ENCODE measurements at places on chromosomes 7 and 10. TPM values are rescaled to one million over a fixed set of nuclear protein-coding genes. Genes with fewer than 3 reads are reported as not detected.

The KCNH2 gene
- 0.41 TPM for total RNA-seq

DNA sequence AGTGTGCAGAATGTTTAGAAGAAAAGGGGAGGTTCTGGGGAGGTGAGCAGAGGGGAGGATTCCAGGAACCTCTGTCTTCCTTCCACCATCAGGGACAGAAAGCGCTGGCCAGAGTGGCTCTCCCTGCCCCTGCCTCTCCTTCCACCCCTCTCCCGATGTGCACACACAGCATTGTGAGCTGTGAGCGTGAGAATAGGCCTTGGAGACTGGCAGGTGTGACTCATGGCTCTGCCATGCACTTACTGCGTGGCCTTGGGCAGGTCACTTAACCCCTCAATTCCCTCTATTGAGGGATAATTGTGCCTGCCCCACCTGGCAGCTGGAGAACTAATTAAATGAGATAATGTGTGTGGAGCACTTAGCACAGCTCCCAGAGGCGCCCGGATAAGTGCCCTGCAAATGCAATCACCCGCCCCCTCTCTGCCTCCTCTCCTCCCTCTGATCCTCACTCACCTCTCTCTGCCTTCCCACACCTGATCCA, 115.4 kb downstream of the ZMIZ1 start:
- no peak for DNase-seq

- DNase-seq: no peak
Observed at GRCh38 chr7:17546189-17546588, 247.7 kb downstream of the AHR start.

DNA sequence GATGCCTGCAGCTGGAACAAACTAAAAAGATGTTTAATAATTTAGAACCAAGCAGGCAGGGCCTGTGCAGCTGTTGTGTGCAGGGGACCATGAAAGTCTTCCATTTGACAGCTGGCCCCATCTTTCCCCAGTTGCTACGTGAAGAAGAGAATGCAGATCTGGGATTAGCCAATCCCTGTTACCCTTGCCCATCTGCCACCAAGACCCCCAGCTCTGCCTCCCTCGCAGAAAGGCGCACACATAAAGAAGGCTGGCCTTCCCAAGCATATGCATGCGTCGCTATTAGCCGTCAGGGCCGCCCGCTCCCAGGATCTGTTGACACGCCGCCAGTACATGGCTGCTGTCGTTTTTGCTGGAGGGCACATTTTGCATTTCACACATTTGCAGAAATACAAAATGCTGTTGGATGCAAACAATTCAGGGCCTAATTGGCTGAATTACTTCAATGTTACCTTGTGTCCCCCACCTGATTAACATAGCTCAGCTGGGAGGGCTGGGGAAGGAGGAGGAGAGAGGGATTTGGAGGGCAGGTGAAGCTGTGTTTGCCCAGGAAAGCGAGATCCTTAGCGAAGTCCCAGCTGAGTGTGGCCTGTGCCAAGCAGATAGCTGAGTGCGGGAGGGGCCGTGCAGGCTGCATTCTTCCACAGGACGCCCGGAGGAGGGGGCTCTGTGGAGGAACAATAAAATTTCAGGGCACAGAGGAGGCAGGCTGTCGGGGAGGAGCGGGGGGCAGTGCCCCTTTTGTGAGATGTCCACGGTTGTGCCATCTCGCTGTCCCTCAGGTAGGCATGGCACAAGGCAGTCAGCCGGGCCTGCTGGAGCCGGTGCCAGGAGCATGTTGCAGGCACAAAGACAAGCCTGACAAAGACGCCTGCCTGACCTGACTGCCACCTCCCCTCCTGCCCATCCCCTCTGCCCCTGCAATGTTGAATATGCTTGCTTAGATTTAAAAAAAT, 443.0 kb upstream of the MKI67 start:
- DNase-seq: no peak

DNA sequence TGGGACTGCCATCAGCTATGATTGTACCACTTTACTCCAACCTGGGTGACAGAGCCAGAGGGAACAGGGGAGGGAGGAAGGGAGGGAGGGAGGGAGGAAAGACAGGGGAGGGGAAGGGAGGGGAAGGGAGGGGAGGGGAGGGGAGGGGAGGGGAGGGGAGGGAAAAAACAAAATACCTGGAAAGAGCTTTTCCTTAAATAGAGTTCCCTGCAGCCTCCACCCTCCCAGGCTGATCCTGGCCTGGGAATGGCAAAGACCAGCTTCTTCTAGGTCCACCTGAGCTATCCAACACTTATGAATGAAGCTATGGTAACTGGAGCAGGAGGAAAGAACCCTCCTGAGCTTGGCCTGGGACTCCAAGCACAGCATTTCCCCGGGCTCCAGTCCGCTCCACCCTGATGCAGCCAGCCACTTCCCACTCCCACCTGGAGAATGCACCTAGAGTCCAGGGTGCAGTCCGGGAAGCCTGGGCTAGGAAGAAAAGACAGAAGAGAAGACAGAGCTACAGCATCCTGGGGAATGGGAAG, 66.1 kb downstream of the GRID1 start:
- DNase-seq: no peak

DNA sequence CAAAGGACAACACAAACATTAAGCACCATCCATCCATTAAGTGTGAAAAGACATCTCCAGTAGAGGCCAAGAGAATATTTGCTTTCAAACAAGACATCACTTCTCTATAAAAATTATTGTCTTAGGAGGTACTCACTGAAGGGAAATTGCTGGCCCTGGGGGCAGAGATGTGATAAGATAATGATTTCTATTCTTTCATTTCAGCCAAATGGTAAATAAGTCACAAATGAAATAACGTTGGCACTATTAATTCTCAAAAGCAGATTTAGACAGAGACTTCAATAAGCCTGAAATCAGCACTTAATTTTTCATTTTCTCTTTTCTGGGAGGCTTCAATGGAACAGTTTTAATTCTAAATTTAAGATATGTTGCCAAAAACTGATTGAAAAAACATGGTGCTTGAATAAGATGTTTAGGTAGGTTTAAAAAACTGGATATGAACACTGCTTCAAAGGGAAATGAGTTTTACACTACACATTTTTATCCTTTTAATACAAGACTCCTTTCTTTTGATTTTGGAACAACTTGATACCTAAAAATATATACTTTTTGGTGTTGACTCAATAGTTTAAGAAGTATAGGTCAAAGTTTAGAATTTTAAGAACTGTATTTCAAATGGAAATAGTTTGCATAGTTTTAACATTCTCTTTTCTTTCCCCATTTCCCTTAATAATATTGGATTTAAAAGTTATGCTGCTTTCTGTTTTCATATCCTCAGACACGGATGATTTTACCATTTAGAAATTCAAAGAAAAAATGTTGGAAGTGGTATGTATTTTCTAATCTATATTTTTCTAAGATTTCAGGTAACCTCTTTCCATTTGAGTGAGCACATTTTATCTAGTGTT, 204.0 kb downstream of the AHR start:
- no peak for DNase-seq
